Nephron progenitor cell (in vitro differentiated cells): ENCODE measurements at places on chromosomes 6 and 20.

GRCh38 chr6:12012038-12012557, at the start of gene HIVEP1:
Gene HIVEP1, plus strand, starts transcription at chr6:12012312. Its CDS starts 3,317 bp downstream, at chr6:12015629.
- peaks cover 28% of the 10 kb centered on the region for H3K36me3 ChIP-seq
- peak within 1 kb of the TSS; percentile 99 for H3K27ac ChIP-seq
- H3K4me1 ChIP-seq: peaks cover 69% of the 10 kb centered on the region
- peak within 1 kb of the TSS; percentile 97 for H3K4me3 ChIP-seq
- DNase-seq: peak; percentile 72

- DNase-seq: no peak
- H3K4me1 ChIP-seq: peaks cover 11% of the 10 kb centered on the region
- no peaks in the 10 kb centered on the region for H3K36me3 ChIP-seq
- H3K4me3 ChIP-seq: no peak overlapping the region
- no peaks in the 10 kb centered on the region for H3K27me3 ChIP-seq
Observed at GRCh38 chr20:10873026-10873425, 199.2 kb upstream of the JAG1 start.

GRCh38 chr6:13932785-13933184, 8.0 kb downstream of the RNF182 start:
- H3K27ac ChIP-seq: no peak overlapping the region
- peaks cover 2% of the 10 kb centered on the region for H3K27me3 ChIP-seq
- H3K36me3 ChIP-seq: peaks cover 10% of the 10 kb centered on the region
- no peak for DNase-seq
- H3K4me1 ChIP-seq: no peaks in the 10 kb centered on the region
- no peak overlapping the region for H3K4me3 ChIP-seq

DNA sequence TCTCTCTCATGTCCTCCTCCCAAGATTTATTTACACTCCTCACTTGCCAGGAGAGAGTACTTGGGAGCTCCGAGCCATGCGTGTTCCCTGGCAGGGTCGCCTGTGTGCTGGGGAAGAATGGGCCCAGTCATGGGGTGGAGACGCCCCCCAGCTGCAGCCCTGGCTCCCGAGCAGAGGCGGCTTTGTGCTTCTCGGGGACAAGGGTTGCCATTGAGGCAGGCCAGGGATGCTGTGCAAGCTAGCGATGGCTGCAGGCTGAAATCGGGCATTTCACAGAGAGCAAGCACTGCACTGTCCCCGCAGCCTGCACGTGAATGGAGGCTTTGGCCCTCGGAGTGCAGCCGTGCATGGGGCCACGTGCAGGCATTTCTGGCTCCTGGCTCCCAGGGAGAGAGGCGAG, 23.8 kb downstream of the PHACTR3 start:
- H3K27ac ChIP-seq: no peak overlapping the region
- DNase-seq: no peak
- H3K36me3 ChIP-seq: no peaks in the 10 kb centered on the region
- H3K27me3 ChIP-seq: peaks cover 7% of the 10 kb centered on the region
- H3K4me3 ChIP-seq: no peak overlapping the region

DNA sequence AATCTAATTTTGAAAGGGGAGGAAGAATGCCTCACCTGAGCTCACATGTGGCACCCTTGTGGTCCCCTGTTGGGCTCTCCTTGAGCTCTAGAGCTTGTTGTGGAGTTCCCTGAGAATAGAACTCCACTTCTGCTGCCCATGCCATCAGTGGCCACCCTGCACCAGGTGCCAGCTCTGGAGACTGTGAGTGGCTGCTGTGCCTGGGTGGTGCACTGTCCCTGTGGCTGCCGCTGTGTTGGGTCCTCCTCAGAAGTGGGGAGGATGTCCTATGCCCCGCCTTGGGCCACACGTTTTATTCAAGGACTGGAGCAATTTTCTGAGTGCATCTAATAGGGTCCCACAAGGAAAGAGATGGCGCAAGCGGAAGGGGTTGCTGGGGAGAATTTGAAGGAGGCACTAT, 67.9 kb upstream of the MAP3K7 start:
- no peak for DNase-seq
- H3K27ac ChIP-seq: peak overlapping the region; percentile 38
- peaks cover 6% of the 10 kb centered on the region for H3K27me3 ChIP-seq
- no peak overlapping the region for H3K4me3 ChIP-seq

DNA sequence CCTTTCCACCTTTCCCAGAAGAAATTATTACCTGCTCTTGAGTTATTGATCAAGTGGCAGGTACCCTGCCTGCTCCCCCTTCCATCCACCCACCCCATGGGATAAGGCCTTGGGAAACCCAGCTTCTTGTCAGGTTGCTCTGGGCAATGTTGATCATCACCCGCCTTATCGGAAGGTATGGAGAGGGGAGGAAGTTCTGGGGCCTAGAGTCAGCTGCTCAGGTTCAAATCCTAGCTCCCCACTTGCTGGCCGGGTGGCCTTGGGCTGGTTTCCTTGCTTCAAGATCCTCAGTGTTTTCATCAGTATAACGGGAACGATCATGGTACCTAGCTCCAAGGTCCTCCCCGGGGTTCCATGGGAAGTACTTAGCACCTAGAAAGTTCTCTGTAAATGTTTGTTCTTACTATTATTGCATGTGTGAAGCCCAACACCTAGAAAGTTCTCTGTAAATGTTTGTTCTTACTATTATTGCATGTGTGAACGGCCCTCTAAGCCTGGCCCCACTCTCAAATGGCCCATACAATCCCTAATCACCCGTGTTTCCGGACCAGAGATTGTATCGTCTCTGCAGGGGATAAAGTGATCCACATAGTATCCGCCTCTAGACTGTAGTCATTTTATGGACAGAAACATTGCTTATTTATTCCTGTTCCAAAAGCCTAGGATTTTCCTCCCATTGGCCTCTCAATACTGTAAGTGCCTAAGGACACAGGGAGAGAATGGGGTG, 1.1 kb upstream of the PREX1 start:
- peak overlapping the region; percentile 90 for H3K4me3 ChIP-seq
- no peak for DNase-seq
- H3K4me1 ChIP-seq: peaks cover 64% of the 10 kb centered on the region
- no peaks in the 10 kb centered on the region for H3K36me3 ChIP-seq
- H3K27ac ChIP-seq: peak overlapping the region; percentile 88

- peaks cover 53% of the 10 kb centered on the region for H3K4me1 ChIP-seq
- no peaks in the 10 kb centered on the region for H3K36me3 ChIP-seq
- DNase-seq: no peak
- no peak overlapping the region for H3K4me3 ChIP-seq
- no peak overlapping the region for H3K27ac ChIP-seq
Observed at GRCh38 chr6:33981861-33982260, 164.0 kb downstream of the GRM4 start.
